ENCODE measurements at places on chromosomes 2 and 18.

DNA sequence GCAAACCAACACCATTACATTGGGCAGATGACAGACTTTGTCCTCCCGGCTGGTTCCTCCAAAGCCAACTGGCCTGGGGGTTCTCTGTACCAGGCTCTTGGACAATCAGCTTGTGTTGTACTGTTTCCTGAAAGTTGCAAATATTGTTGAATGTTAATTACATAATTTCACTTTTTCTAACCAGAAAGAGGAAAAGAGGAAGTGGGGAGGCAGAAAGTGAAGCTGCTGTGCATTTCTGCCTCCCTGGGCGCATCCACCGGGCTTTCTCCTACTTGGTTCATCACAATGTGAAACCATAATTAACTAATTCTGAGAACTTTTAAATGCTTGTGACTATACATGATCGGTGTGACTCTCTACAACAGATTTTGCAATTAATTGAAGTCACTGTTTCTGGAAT lies 10.1 kb downstream of the TWIST2 start:
- no peak for DNase-seq

GRCh38 chr18:56803051-56803450 lies 151.9 kb downstream of the WDR7 start:
- no peak for DNase-seq

DNA sequence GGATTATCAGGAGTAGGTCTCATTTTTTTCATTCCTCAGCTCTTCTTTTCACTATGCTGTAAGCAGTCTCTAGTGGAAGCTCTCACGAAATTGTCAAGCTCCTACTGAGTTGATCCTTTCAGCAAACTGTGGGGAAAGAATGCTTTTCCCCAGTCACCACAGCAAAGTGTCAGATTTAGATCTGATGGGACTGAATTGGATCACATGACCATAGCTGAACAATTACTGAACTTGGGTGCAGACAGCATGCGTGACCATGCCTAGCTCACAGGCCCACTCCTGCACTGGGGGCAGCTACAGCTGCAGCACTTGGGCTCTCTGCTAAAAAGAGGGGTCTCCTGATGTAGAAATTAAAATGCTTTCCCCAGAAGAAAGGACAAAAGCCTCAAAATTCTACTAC lies 3.1 kb downstream of the ARHGAP15 start:
- peak; percentile 70 for DNase-seq

- no peak for DNase-seq
Measured at GRCh38 chr2:190929919-190930318, 49.3 kb downstream of the GLS start.

GRCh38 chr2:64649013-64649484 lies 4.7 kb downstream of the SERTAD2 start:
- no peak for DNase-seq

- peak; percentile 91 for DNase-seq
Measured at GRCh38 chr2:181305301-181306123, 151.7 kb upstream of the ITGA4 start.

DNA sequence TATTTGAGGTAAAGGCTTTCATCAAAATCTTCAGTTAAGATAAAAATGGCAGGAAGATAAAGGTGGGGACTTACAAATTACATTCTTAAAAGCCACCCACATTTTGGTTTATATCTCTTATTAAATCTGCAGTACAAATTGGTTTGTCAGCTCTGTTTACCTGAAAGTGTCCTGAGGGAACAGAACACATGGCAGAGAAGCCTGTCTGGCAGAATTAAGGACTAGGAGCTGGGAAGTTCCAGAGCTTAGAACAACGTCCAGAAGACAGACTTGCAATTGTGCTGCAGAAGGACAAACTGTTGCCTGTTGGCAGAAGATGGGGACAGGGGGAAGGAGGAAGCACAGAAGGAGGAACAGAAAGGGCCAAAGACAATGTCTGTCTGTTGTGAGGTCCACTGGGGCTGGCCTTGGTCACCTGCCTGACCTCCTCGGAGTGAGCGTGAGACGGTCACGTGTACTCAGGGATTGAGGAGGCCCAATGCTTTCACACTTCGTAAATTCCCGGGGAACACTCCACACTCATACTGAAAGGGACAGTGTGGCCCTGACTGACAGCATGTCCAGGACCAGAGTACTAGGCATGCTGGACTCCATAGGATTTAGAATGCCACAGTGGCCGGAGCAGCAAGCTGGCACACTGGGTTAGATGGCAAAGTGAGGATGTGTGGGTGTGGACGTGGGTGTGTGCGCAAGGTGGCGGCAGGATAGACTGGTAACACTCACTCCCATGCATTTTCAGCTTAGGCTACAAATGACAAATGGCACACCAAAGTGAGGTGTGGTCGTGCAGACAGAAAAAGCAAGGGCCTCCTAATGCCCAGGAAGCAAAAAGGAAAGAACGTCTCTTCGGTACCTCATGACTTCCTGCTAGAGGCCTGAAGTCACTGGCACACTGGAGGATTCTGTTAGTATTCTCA lies 210.9 kb upstream of the REV1 start:
- DNase-seq = no peak

DNA sequence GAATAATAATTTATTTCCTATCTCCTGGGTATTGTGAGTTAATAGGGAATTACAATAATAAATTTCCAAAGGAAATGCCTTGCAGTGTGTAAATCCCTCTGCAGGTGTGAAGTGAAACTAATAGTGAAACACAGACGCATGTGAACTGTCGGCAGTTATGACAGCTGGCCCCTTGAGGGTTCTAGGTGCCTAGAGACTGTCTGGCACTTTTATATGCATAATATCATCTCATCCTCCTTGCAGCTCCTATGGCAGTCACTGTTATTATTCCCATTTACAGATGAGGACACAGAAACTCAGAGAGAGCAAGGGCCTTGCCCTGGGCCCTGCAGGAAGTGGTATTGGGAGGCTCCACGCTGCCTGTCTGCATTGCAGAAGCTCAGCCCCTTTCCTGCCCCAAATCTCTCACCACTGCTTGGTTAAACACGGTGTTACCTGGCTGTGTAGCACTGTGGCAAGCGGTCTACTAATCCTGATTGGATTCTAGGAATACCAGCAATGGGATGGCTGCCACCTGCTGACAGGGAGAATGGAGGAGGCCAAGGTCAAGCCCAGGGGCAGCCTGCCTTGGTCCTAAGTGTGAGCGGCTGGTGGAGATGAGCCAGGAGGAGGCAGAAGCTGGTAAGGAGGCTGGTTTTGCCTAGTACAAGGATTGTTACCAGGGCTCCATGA lies 32.8 kb upstream of the ACKR3 start:
- peak; percentile 87 for DNase-seq

DNA sequence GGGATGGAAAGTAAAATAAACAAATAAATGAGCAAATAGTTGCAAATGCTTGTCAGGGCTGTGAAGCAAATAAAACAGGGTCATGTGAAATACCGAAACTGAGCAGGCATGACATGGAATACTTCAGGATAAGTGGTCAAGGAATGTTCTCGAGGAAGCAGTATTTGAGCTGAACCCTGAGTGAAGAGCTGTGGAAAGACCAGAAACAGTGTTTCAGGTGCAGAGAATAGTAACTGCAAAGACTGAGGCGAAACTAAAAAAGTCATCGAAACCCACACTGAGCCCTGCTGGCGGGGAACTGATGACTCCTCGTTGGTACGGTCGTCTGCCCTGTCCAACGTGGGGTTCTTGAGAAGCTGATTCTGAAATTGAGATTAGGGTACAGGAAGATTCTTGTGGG lies 27.2 kb upstream of the MYCN start:
- DNase-seq = no peak

DNA sequence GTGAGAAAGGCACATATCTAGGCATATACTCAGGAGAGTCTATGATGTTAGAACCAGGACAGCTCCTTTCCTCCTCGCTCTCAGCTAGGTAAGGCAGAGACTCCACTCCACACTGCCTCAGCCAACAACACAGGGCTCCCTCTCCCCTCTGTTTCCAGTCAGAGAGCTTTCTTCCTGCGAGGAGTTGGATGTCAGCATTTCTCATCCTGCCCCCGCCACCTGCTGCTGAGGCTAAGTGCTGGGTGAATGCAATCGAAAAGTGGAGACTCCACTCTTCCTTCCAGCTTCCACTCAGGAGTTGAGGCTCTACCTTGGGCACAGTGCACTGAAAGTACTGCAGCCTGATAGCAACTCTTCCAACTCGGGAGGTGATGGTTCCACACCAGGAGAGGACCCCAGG lies 177.2 kb upstream of the RAB6C start:
- DNase-seq = no peak

DNA sequence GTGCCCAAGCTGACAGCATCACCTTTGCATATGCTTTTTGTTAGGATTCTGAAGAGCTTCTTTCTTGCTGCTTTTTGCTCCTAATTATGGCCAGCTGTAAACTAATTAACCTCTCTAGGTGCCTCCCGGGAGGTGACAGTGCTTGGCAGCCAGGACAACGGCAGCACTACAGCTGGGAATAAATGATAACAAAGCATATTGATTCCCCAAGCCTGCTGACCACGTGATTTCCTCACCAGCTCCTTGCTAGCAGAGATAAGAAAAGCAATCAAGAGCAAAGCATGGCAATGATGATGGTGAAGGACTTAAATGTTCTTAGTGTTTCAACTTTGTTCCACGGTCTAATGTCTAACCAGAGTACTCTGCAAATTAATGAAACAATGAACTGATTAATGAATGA lies 1074.4 kb upstream of the GYPC start:
- no peak for DNase-seq

GRCh38 chr2:207166349-207167098 lies 776 bp upstream of the KLF7 start:
- DNase-seq = peak; percentile 91

DNA sequence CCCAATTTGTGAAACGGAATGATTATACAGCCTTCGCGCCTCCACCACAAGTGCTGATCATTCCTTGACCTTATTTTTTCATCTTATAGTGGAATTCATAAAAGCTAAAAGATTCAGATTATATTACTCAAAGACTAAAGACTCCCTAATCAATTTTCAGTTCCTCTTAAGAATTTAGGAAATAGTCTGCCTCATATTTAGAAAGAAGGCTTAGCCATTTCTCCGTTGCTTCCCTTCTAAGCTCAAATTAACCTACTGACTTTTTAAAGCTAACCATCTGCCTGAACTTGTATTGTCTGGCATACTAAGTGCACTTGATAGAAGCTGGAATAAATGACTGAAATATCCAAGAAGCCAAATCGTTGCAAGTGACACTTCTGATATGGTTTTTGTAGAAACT lies 44.7 kb downstream of the HNRNPLL start:
- DNase-seq = no peak

DNA sequence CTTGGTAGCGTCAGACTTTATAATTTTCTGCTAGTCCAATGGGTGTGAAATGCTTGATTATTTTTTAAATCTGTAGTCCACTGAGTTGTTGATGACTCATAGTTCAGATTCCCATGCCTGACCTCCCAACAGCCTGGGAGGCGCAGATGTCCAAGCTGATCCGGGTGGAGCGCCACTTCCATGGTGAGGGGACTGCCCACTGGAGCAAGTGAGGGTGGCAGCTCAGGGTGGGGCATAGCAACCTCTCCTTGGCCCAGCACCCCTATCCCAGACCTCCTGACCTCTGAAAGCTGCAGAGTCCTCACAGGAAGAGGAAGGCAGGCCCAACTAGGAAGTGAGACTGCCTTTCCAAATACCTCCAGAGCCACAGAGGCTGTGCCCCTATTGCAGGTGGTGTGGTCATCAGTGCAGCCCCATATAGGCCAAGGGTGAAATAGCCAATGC lies 4.4 kb downstream of the MAL start:
- no peak for DNase-seq

DNA sequence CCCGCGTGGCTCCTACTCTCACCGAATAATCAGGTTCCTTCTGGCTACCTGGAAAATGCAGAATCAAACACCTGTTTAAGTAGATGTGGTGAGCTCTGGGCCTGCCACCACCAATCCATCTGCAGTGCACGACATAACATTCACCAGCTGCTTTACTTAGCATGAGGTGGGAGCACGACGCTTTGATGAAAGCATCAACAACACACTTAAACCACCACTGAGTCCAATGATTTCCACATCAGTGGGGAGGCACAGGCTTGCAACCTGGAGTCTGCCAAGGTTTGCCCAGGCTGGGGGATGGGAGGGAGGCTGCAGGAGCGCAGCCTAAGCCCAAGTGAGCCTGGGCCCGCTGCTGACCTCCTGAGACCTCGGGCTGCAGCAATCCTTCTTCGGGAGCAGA lies 415.5 kb downstream of the MEIS1 start:
- DNase-seq = no peak

GRCh38 chr2:190999058-190999457 lies 14.9 kb downstream of the STAT1 start:
- peak; percentile 54 for DNase-seq

- DNase-seq = no peak
Measured at GRCh38 chr2:180742801-180743200, 237.6 kb upstream of the UBE2E3 start.

GRCh38 chr2:64263315-64263714 lies 119.1 kb upstream of the PELI1 start:
- DNase-seq = no peak

DNA sequence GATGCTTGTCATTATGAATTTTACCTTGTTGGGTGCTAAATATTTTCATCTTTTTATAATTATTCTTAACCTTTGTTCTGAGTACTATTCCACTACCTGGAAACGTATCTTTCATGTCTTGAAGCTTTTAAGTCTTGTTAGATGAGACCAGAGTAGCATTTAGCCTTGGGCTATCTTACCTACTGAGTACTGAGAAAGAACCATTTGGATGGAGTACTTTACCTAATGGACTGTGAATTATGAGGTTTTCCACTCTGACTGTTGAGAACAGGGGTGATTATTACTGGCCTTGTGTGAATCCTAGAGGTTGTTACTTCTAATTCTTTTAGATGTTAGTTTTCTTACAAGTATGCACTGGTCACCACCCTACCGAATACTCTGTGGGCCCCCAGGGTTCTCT lies 63.5 kb downstream of the CCDC102B start:
- DNase-seq = no peak

- DNase-seq = no peak
Measured at GRCh38 chr18:23281626-23282436, 146.5 kb downstream of the CABLES1 start.

DNA sequence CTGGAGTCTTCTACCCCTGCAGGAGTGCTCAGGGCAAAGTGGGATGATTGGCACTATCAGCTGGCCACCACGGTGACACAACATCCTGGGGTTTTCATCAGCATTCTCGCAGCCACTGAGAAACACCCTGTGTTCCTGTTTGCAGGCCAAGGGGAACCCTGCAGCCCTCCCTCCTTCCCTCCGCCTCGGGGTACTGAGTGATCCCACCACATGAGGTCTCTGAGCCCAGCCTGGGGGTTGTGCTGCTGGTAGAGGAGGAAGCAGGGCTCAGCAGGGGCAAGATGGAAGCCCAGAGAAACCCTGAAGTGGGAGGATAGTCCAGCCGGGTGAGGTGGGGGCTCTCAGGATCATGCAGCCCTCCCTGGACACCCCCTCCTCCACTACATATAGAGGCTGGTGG lies at the start of gene OXER1:
OXER1 (minus strand) TSS at position 40 of the 400 bp plus-strand sequence. CDS start 73 bp downstream, outside the sequence.
- no peak for DNase-seq

DNA sequence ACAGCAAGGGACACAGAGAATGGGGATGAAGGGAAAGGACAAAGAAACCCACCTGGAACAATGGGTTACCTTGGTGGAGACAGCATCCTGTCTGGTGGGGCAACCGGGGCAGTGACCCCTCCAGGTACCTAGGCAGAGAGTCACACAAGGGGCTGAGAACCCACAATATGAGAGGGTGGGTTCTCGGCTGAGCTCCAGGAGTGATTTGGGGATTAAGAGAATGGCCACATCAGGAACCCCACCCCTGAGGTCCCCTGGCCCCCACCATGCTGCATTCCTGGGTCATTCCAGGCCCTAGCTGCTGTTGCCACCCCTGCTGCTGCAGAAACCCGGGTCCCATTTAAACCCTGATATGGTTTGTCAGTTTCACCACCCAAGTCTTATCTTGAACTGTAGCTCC lies 172.3 kb downstream of the RTP5 start:
- DNase-seq = no peak
